ENCODE measurements at places on chromosomes 12 and 14.

GRCh38 chr12:10283027-10283426, 24.6 kb upstream of the KLRD1 start:
- no peak for DNase-seq

DNA sequence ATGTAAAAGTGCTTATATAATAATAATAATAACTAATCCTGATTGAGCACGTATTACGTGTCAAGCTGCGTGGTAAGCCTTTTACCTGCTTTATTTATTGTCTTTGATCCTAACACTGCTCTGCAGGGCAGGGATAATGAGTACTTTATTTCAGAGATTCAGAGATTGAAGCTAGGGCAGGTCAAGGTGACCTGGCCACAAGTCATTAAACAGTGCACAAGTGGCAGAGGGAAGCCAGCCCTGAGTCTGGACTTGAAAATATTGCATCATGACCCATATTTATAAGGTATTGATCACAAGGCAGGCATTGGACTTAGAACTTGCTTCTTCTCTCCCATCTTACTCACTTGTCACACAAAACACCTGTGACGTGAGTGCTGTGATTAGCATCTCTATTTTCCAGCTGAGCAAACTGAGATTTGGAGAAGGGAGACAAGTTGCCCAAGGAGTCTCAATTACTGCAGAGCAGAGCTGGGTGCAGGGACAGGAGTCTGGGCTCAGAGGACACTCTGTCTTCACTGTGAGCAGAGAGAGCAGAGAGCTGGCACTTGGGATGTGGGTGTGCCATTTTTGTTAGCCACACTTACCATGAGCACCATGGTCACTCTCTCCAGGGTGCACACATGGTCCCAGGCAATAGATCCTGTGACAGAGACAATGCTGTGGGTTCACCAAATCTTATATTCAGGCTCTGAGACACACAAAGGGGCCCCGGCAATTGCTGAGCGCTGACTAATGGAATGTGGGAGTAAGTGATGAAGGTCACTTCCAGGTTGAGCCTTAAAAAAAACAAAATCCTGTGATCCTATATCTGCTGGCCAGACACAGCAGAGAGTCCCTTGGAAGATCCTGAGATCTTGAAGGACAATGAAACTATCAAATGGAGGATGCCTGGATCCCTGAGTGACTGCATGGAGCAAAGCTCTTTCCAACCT, 113.2 kb upstream of the MED13L start:
- DNase-seq: no peak

- no peak for DNase-seq
Observed at GRCh38 chr12:120466560-120467315, 2.8 kb downstream of the SRSF9 start.

DNA sequence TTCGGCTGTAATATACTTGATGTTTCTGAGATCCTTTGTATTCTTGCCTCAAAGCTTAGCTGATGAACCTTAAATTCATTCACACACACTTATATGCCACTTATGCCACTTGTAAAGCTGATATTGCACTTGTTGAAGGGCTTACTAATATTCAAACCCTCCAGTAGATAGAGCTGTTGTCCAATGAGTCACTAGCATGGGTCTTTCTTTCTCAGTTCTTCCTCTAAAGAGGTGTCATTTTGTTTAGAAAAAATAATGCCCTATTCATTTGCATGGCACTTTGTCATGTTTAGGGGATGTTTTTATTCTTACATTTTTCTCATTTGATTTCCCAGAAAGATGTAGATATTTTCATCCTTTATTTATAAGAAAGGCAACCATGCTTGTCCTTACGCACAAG, 56.4 kb downstream of the MON2 start:
- DNase-seq: no peak

GRCh38 chr12:71415336-71416231, 24.0 kb upstream of the LGR5 start:
- DNase-seq: no peak

GRCh38 chr12:19546611-19547162, 107.4 kb downstream of the AEBP2 start:
- no peak for DNase-seq

GRCh38 chr12:65568517-65568916, 255.8 kb upstream of the HMGA2 start:
- no peak for DNase-seq

DNA sequence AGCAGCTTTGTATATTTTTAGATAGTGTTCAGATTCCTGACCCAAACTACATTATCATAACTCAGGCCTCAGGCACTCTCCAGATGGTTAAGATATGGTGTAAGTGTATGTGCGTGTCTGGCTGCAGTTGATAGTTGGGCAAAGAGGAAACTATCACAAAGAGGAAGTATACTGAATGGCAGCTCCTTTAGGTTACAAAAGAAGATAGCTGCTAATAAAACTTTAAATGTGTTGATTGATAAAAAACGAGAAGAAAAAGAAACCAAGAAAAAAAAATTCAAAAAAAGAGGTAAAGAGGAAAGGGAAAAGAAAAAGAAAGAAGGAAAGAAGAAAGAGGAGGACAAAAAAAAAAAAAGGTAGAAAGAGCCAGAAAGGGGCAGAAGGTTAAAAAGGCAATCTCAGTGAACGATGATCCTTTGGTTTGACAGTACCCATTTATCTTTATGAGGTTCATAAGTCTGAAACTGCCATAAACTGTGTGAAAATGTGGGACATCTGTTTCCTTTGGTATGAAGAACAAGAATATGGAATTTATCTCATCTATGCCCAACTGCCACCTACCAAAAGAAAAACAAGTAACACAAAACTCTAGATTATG, 42.2 kb downstream of the TAOK3 start:
- DNase-seq: no peak

DNA sequence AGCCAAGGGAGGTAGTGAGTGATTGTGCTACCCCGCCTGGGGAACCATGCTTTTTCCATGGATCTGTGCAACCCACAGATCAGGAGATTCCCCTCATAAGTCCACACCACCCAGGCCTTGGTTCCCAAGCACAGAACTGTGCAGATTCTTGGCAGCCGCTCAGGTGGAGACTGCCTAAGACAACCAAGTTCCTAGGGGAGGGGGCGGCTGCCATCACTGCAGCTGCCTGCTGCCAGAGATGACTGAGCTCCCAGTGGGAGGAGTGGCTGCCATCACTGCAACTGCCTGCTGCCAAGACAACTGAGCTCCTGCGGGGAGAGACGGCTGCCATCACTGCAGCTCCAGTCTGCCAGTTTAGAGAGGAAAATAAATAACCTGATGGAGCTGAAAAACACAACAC, 138.3 kb upstream of the GARIN2 start:
- DNase-seq: no peak

DNA sequence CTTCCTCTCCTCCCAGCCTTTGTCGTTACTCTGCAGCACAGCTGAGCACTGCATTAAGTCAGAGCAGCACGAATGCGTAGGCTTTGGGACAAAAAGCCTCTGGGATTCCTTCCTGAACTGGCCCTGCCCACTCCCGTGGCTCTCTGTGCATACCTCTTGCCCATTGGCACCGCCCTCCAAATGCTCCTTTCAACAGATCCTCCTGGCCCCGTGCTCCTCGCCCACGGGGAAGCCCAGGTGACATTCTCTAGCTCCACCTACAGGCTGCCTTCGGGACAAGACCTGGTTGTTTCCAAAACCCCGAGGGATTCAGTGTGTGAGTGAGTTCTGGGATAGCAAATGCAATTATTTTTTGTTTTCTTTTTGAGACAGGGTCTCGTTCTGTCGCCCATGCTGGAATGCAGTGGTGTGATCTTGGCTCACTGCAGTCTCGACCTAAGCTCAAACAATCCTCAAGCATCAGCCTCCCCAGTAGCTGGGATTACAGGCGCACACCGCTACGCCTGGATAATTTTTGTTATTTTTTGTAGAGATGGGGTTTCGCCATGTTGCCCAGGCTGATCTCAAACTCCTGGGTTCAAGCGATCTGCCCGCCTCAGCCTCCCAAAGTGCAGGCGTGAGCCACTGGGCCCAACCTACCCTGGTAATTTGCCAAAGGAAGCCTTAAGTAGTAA, 17.9 kb upstream of the TDRD9 start:
- DNase-seq: no peak

GRCh38 chr14:53925201-53925766, 31.3 kb downstream of the BMP4 start:
- DNase-seq: no peak

DNA sequence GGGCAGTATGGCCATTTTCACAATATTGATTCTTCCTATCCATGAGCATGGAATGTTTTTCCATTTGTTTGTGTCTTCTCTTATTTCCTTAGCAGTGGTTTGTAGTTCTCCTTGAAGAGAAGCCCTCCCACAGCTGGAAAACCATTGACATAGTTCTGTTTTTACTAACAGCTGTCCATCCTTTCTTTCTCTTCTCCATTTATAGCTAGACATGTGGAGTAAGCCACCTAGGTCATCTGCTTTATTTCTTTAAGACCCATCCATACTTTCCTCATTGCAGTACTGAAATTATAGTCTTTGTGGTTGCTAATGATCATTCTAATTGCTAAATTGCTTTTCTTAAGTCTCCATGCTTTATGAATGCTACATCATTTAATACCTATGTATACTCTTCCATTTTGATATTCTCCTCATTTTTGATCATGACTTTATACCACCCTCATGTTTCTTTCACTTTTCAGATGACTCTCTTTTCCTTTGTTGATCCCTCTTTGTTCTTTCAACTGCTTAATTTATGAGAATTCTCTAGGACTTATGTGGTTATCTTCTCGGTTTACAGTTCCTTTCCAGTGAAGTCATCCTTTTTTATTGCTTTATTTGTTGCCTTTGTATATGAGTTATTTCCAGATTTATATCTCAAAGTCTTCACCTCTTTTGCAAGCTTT, 114.2 kb downstream of the PCNX1 start:
- no peak for DNase-seq

GRCh38 chr14:93046705-93047050, 69.0 kb downstream of the ITPK1 start:
- DNase-seq: no peak

GRCh38 chr12:72110937-72111650, 161.1 kb upstream of the TRHDE start:
- DNase-seq: no peak
